NCI-H1694 treated with DMSO at 0.1 percent for 48 hours (cell line): ENCODE measurements at places on chromosomes 1 and 21.

DNA sequence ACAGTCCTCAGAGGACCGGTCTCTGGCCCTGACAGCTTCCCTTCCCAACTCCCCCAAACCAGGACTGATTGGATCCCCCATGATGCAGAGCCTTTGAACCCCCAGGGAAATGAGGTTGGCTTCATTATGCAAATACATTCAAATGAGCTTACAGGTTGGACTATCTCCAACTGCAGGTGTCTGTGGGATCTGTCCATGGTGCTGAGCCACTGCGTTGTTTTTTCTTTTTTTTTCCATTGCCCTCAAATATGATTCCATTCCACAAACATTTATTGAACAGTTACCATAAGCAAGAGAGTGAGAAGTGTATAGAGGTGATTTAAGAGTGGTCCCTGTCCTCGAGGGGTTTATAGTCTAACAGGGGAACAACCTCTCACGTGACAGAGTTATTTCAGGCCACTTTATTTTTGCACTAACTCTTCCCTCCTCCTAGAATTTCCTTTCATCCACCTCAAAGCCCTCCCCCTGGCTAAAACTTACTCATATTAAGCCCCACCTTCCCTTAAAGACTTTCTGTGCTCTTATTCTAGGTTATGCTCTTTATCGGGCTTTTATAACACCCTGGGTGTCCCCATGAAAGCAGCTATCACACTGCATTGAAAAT lies 21.9 kb downstream of the DLGAP3 start:
- DNase-seq, result no peak

- DNase-seq, result no peak
Observed at GRCh38 chr21:45178971-45179370, 104.6 kb downstream of the ADARB1 start.

- peak; percentile 5 for DNase-seq
Observed at GRCh38 chr1:222167111-222167510, 380.8 kb downstream of the HHIPL2 start.

GRCh38 chr21:45151445-45152160 lies 77.2 kb downstream of the ADARB1 start:
- DNase-seq, result no peak

- no peak for DNase-seq
Observed at GRCh38 chr1:117166076-117166475, 44.5 kb upstream of the TRIM45 start.

DNA sequence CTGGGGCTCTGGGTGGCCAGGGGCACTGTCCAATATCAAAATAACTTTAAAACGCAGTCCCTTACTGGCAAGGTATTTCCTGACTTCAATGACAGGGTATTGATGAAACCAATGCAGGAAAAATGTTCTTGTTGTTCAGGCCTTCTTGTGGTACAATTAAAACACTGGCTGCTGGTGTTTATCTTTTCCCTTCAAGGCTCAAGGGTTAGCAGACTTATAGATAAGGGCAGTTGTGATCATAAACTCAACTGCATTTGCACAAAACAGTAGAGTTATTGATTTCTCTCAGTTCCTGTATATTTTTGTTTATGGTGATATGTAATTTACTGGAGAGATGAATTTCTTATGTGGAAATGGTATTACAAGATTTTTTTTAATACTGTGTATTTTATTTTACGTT lies 2.7 kb upstream of the CD84 start:
- no peak for DNase-seq

DNA sequence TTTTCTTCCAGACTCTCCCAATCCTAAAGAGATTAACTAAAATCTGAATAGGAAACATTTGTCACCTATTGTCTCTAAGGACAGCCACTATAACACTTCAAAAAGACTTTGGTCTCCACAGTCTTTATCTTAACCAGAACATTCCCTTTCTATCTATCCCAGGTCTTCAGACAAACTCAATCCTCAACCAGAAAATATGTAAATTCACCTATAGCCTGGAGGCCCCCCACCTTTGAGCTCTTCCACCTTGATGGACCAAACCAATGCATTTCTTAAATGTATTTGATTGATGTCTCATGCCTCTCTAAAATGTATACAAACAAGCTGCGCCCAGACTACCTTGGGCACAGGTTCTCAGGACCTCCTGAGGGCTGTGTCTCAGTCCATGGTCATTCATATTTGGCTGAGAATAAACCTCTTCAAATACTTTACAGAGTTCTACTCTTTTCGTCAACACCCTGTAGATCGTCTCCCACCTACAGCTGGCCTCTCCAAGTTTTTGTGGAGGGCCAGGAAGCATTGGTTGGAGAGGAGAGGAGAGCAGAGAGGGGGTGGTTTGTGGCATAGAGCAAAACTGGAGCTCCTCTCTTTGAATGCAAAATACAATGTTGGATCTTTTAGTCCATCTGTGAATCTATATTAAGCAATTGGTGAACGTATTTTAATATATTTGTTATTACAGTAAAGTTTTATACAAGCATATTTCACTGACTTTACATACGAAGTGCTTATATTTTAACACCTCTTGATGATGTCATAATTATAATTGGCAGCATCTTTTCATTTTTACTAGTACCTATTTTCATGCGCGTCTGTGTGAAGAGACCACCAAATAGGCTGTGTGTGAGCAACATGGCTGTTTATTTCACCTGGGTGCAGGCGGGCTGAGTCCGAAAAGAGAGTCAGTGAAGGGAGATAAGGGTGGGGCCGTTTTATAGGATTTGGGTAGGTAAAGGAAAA lies 230.7 kb upstream of the DUSP10 start:
- no peak for DNase-seq

DNA sequence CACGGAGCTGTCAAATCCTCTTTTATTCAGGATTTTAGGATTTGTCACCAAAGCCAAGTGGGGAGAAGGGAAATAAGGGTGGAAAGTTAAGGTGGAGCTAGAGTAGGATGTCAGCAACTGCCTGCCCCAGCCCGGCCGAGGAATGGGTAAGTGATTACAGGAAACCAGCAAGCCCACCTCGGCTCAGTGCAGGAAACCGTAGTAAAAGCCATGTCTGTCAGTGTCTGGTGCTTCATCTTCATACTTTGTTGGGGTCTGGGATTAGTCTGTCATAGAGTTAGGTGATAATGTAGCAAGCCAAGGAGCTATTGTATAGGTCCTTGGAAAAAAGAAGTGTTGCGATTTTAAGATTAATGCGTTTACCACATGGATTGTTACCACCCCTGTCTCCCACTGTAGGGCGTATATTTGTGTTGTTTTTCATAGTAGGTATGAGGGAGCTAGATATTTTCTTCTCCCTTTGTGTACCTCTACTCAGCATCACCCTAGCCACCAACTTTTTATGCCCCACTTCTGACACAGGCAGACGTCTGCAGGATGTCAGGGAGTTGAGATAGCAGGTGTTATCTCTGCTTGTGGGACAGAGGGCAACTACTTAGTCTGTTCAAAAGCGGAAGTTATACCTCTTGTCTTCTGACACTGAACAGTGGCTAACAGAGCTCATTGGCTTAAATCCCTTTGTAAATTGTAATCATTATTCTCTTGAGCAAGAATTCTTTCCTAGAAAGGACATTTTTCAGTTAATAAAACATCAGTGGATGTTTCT lies 253.7 kb downstream of the HHAT start:
- DNase-seq, result no peak

DNA sequence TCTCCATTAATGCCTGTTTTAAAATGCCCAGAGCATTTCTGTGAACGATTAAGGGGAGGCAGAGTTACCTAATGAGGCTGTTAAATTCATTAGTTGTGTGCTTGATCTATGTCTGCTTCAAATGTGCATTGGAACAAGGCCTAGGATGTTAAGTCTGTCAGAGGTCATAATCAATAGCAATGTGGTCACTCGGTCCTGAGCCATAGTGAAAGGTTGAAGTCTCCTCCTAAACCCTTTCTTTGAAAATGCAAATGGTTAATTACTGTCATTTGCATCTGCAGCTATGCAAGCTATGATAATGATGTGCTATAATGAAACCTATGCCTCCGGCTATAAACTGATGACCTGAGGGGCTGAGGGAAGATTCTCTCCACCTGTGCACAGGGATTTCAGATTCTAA lies 114.2 kb upstream of the NR5A2 start:
- DNase-seq, result no peak

- no peak for DNase-seq
Observed at GRCh38 chr1:99264201-99265021, at the start of gene PLPPR4. PLPPR4 (plus strand) TSS chr1:99264492; CDS start chr1:99264594, 102 bp downstream.

GRCh38 chr1:2540816-2541492 lies 10.9 kb upstream of the HES5 start:
- peak; percentile 46 for DNase-seq

- no peak for DNase-seq
Observed at GRCh38 chr1:83901547-83902155, 97.3 kb downstream of the TTLL7 start.

DNA sequence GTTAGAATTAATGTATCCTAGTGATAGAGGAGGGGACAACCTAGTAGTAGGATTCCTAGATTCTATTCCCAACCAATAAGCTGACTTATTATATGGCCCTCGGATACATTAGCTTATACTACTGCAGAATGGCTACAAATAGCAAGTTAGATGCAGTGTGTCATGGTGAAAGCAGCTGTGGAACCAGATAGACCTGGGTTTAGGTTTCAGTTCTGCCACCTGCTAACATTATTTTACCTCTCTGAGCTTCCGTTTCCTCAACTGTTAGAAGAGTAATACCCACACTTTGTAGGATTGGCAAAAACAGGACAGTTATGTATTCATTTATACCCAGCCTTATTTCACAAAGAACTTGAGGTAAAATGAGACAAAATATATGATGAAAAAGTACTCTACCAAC lies 21.6 kb upstream of the MAGOH start:
- DNase-seq, result no peak

DNA sequence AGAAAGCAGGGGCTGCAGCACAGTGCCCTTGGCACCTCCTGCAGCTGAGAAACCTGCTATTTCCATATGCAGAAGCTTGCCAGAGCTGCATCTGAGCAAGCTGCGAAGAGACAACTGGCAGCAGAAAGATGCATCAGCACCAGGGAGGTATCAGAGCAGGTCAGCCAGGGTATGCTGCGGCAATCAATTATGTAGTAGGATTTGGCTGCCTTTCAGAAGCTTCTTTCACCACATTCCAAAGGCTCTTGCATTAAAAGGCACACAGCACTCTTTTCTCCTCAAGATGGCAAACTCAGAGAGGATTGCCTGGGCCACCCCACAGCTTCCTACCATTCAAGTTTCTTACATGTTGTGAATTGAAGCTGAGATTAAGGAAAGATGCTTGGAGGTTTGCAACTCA lies 47.6 kb upstream of the RAP1A start:
- DNase-seq, result no peak

DNA sequence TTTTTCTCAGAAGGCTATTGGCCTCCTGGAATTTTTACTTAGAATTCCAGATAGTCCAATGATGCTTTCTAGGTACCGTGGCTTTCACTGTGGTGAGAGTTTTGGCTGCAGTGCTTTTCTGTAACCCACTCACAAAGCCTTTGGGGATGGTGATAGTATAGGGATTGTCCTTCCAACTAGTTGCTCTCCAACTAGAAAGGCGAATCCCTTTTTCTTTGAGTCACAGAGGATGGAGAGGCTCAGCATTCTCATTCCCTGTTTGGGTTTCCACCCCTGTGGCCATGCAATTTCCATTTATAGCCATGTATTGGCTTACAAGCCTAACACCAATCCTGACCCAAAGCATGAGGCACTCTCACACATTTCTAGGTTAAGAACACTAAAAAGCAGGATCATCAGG lies 300.3 kb downstream of the DISC1 start:
- DNase-seq, result no peak

DNA sequence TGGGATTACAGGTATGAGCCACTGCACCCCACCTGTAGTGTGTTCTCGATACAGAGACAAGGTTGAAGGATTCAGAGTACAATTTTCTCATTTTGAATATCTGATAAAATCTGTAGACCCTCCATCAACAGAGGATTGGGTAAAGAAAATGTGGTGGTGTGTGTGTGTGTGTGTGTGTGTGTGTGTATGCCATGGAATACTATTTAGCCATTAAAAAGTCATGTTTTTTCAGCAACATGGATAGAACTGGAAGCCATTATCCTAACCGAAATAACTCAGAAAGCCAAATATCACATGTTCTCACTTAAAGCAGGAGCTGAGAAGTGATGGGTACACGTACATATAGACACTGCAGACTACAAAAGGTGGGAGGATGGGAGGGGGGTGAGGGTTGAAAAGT lies 57.9 kb downstream of the TRAF5 start:
- DNase-seq, result no peak

DNA sequence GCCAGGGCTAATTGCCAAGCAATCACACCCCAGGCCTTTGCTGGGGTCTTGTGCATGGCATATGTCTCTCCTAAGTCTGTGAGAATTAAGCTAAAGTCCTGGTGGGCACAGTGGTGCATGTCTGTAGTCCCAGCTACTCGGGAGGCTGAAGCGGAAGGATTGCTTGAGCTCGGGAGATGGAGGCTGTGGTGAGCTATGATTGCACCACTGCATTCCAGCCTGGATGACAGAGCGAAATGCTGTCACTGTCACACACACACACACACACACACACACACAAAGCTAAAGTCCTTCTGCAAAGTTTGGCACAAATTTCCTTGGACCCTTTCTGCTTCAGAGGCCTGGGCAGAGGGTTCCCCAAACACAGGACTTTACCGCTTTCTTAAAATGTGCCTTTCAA lies 31.3 kb upstream of the DNAJC11 start:
- no peak for DNase-seq

- peak; percentile 65 for DNase-seq
Observed at GRCh38 chr1:233491953-233492620, 121.8 kb upstream of the KCNK1 start.

GRCh38 chr1:178727014-178727895 lies 2.2 kb downstream of the RALGPS2 start:
- no peak for DNase-seq

GRCh38 chr1:42746436-42747105 lies 6.5 kb upstream of the CLDN19 start:
- DNase-seq, result no peak

DNA sequence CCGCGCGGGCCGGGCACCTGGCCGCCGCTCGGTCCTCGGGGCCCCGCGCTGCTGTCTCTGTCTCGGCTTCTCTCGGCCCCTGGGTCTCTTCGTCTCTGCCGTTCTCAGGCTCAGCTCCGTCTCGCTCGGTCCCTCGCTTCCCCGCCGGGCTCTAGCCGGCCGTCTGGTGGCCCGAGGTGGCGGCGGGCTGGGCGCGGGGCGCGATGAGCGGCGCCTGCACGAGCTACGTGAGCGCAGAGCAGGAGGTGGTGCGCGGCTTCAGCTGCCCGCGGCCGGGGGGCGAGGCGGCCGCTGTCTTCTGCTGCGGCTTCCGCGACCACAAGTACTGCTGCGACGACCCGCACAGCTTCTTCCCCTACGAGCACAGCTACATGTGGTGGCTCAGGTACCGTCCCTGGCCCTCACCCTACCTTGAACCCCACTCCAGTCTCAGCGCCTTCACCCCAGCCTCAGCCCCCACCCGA lies 355 bp downstream of the SHISAL2A start:
- no peak for DNase-seq

- no peak for DNase-seq
Observed at GRCh38 chr1:11977625-11978024, 2.6 kb upstream of the MFN2 start.
